ENCODE measurements at places on chromosomes 2 and 18.

GRCh38 chr2:158459161-158460003, 2.6 kb downstream of the PKP4 start:
- DNase-seq = no peak

GRCh38 chr18:7561909-7562460, 5.1 kb upstream of the PTPRM start:
- no peak for DNase-seq

GRCh38 chr2:231900486-231900942, 25.7 kb downstream of the NPPC start:
- DNase-seq = peak; percentile 46

DNA sequence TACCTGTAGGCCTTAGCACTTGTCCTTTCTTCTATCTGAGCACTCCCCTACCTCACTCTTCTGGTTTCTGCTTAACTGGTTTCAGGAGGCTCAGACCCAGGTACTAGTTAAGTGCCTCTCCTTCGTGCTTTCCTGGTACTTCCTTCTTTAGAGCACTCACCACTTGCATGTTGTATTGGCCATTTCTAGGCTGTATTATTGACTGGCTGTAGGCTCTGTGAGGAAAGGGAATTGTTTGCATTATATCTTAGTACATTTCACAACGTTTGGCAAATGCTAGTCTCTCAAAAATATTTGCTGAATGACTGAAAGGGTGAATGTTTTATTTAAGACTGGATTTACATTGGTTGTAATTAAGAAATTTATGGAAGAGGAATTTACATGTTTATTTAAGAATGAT, 36.0 kb upstream of the SCN1A start:
- no peak for DNase-seq

DNA sequence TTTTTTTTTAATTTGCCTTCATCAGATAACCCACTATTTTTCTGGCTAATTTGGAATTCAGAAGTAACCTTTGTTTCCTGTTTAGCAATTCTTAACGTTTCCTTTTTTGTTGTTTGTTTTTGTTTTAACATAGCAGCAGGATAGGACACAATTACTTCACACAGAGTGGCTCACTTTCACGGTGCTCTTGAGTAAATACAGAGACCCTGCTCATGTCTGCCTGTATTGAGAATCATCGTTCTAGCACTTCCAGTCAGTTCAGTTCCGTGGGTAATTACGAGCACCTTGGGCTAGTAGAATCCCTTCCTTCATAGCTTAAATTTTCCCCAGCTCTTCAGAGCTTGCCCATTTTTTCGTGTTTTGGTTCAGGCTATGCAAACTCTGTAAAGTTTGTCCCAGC, 1225.4 kb upstream of the LRRTM1 start:
- no peak for DNase-seq

GRCh38 chr2:14635391-14635871, 2.9 kb downstream of the LRATD1 start:
- DNase-seq = no peak

DNA sequence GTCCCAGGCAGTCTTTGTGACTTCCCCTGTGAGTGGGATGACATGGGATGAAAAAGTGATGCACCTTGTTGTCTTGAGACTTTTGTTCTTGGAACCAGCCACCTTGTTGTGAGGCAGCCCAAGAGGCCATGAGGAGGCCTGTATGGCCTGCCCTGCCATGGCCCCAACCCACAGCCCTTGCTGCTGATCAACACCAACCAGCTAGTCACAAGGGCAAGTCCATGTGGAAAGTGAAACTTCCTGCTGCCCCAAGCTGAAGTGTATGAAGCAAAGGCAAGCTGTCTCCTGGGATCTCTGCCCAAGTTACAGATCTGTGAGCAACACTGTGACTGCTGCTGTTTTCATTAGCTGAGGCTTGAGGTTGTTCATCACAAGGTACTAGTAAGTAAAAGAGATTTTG, 21.6 kb downstream of the TMEM18 start:
- DNase-seq = no peak

DNA sequence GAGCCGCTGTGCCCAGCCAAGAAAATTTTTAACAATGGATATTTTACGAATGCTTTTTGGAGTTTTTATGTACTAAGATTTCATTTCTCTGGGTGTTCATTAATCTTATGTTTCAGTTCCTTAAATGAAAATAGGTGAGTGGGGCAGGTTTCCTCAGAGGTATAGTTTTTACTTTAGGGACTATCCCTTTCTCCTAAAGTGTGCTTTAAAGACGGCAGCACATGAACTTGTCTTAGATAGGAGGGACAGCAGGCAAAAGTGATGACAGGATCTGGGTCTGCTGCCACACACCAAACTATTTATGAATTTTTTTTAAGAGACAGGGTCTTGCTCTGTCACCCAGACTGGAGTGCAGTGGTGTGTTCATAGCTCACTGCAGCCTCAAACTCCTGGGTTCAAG, 8.0 kb upstream of the REL start:
- no peak for DNase-seq
